HL-60 (cell line): ENCODE measurements at places on chromosomes 16 and 17.

- DNase-seq = no peak
These were observed 544 bp upstream of the EVI2A start for GRCh38 chr17:31321966-31322365.

DNA sequence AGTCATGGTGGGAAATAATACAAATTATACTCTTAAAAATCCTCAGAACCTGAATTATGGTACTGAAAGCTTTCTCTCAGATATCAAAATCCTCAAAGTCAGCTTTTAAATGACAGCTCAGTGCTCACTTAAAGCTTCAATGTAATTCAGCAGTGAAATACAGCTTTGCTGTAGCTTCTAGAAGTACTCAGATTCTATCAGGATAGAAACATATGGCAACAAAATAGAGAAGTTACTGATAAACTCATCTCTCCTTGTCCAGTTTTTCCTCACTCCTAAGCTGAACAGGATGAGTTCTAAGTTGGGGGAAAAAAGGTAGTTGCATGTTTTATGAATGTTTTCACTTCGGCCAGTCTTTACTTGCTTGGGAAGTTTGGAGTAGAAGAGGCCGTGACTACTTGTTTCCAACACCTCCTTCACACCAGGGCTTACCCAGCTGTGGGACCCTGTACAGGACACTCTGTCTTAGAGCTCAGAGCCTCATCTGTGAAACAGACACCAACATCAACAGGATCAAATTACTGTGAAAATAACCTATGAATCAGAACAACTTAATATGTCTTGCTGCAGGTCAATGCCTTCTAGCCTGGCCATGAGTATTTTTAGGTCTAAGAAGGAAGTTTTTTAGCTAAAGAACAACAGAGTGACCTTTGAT, 30.2 kb downstream of the OGFOD1 start:
- DNase-seq = no peak

- no peak for DNase-seq
These were observed 3.6 kb upstream of the TMIGD1 start for GRCh38 chr17:30337393-30337999.

DNA sequence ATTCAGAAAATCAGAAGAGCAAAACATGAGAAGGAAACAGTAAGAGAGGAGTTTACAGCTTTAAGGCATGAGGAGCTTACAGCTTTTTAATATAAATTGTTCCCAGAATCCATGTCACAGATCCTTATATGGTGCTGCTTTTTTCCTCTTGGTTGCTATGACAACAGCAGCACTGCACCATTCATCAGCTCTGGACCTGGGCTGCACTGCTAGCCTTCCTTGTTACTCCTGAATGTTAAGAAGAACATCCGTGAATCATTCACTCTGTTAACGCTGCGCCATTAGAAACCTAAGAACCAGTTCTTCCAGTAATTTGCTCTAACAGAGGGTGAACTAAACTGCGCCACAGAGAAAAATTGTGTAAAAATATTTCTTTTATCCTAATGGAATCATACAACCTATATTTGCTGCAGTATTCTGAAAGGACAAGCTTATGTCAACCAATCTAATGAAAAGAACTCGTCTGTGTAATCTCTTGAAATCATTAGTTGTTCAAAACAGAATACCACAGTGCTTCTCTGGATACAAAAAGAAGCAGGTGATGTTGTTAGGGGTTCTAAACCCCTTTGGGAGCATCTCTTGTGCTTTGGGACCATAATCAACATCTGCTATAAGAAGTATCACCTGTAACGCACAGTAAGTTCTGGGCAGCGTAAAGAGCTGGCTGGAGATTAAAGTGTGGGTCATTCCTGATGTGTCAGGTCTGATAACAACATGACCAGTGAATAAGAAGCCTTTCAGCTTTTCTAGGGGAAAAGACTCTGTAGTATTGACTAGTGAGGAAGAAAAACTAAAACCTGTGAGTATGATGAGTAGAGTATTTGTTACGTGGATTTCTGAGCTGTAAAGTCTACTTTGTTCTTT, 151.2 kb downstream of the TANC2 start:
- no peak for DNase-seq

DNA sequence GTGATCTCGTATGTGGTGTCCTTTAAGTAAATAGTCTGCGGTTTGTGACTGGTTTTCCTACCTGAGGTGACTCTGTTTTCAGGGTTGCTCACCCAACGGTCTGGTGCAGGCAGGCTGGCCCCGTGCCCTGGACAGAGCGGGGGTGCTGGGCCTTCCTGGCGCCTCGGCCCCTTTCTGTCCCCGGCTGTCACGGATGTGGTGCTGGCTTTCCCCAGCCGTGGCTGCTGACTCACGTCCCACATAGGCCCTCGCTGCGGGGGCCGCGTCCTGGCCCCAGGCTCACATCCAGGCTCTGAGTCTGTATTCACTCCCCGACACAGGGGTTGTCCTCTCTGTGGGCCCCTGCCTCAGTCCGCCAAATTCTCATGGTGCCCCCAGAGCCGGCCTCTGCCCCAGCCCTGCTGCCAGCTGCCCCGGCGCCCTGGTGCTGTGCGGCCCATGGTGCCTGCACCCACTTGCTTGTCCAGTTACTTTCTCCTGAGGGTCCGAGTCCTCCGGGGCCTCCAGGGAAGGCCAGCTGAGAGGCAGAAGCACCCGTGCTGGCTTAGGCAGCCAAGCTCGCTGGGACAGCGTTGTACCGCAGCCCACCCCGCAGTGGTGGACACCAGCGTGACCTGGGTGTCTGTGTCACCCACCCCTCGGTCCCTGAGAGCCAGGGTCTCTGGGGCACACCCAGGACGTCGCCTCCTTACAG, 5.9 kb downstream of the CHMP6 start:
- no peak for DNase-seq

DNA sequence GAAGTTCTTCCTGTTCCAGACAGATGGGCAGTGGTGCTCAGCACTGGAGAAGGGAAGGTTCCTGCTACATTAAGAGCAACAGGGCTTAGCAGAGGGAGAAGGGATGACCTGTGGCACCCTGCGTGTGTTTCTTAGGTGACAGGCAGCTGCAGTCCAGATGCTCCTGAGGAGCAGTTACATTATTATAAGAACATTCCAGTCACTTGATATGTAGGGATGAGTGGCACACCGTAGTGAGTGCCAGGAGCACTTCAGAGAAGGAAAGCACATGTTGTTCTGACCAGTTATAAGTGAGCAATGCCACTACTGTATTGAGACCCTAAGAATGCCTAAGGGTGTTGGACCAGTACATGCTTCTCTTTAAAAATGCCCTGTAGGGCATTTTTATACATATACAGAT, 39.9 kb upstream of the MRC2 start:
- no peak for DNase-seq

DNA sequence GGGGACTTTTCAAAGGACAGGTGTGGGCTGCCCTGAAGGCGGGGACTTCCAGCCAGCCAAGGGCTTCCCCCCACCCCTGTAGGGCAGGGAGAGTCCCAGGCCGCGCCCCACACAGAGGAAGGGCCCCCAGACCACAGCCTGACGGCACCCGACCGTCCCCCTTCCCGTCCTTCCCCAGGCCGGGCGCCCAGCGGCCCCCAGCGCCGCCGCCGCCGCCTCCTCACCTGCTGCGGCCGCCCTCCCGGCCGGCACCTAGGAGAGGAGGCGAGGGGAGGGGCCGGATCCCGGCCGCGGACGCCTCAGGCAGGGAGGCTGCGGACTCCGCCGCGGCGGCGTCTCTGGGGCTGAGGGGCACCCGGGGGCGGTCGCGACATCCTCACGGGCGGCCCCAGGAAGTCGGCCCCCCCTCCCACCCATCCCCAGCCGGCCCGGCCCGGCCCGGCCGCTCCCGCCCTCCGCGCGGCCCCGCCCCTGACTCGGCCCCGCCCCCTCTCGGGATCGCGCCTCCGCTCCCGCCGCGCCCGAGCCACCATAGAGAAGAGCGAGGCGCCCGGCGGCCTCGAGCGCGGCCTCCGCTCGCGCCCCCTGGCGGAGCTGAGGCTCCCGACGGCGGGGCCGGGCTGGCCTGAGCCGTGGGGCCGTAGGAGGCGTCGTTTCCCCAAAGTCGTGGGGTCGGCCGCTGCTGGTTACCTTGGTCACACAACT, 25.5 kb upstream of the RFFL start:
- DNase-seq = peak; percentile 65

DNA sequence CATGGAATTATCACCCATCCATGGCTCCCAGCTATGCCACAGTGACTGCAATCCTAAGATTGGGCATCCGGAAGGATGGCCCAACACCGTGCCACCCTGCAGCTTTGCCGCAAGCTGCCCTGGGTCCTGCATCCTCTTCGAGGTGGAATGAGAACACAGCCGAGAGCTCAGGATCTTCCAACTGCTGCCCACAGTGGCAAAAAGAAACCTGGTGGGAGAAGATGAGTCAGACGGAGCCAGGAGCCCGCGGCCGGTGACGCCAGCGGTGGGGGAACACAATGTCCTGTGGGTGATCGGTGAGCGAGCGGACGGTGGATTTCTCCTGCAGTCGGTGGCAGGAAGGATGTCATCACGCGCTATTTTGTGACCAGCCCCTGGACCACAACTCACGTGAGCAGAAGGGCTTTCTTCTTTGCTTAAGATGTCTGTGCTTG, 20.1 kb downstream of the CD7 start:
- DNase-seq = peak; percentile 87
